Psoas muscle (tissue), 8 donors: ENCODE measurements at places on chromosomes 3 and 15.
A peak's percentile ranks its signal among the peaks of the same experiment; 100 is the strongest.

- H3K4me1 ChIP-seq = peaks cover 22% of the 10 kb centered on the region
- no peak overlapping the region for H3K4me3 ChIP-seq
- no peak overlapping the region for H3K27ac ChIP-seq
- no peak for DNase-seq
Observed at GRCh38 chr3:47961815-47962606, 54.2 kb downstream of the MAP4 start.

GRCh38 chr3:124854009-124854408 lies 33.2 kb downstream of the ITGB5 start:
- peaks cover 7% of the 10 kb centered on the region for H3K4me1 ChIP-seq
- peaks cover 2% of the 10 kb centered on the region for H3K36me3 ChIP-seq
- H3K4me3 ChIP-seq = no peak overlapping the region
- no peaks in the 10 kb centered on the region for H3K27me3 ChIP-seq

DNA sequence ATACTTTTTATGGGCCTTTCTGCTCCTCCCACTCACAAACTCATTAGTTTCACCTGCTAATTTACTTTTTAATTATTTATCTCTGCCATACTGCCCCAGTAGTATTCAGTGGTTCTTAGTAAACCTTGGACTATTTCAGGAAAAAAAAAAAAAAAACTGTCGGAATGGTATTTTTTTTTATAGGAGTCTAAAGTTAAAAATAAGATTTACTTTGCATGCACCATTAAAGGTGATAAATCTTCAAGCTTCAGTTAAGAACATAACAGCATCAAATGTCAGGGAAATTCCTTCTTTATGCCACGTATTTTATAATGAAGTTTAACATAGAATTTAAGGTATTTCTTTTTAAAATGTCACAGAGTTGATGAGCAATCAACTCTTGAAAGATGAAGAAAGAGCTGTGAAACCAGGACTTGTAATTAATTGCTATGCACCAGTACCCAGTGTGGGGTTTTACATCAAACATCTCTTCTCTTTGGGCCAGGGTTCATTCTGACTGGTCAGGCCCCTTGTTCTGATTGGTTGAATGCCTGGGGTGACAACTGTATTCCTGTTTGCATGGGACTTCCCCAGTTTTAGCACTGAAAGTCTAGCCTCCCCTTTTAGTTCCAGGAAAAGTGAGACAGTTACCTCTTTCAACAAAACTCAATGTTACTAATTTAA lies 40.3 kb upstream of the PTPRG start:
- no peak overlapping the region for H3K27ac ChIP-seq
- no peak overlapping the region for H3K4me3 ChIP-seq
- H3K4me1 ChIP-seq = no peaks in the 10 kb centered on the region

DNA sequence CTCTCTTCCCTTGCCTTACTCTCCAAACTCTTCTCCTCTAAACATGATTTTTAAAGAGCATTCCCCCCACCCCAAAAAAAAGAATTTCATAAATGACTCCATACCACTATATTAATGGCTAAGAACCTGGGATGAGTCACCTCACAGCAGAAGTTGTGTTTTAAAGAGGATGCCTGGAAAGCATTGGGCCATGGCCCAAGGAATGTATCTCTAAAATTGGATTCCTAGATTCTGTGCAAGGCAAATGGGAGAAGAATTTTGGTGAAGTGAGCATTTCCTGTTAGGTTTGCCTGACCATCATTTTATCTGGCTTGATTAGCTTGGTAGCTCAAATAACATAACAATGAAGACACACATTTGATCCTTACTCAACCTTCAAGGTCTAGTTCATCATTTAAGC lies 251.4 kb downstream of the NR1D2 start:
- no peak for DNase-seq
- peak overlapping the region; percentile 90 for H3K27ac ChIP-seq
- no peaks in the 10 kb centered on the region for H3K27me3 ChIP-seq

GRCh38 chr3:48784426-48785120 lies 63.1 kb downstream of the PRKAR2A start:
- DNase-seq = no peak
- peak overlapping the region; percentile 14 for H3K4me3 ChIP-seq
- H3K27ac ChIP-seq = peak overlapping the region; percentile 77
- peaks cover 20% of the 10 kb centered on the region for H3K4me1 ChIP-seq

- no peak overlapping the region for H3K4me3 ChIP-seq
- no peaks in the 10 kb centered on the region for H3K27me3 ChIP-seq
- DNase-seq = no peak
Observed at GRCh38 chr3:155807823-155808222, 1.7 kb upstream of the C3orf33 start.

GRCh38 chr3:6326771-6327170 lies 534.1 kb upstream of the GRM7 start:
- H3K27me3 ChIP-seq = no peaks in the 10 kb centered on the region
- no peak overlapping the region for H3K4me3 ChIP-seq

DNA sequence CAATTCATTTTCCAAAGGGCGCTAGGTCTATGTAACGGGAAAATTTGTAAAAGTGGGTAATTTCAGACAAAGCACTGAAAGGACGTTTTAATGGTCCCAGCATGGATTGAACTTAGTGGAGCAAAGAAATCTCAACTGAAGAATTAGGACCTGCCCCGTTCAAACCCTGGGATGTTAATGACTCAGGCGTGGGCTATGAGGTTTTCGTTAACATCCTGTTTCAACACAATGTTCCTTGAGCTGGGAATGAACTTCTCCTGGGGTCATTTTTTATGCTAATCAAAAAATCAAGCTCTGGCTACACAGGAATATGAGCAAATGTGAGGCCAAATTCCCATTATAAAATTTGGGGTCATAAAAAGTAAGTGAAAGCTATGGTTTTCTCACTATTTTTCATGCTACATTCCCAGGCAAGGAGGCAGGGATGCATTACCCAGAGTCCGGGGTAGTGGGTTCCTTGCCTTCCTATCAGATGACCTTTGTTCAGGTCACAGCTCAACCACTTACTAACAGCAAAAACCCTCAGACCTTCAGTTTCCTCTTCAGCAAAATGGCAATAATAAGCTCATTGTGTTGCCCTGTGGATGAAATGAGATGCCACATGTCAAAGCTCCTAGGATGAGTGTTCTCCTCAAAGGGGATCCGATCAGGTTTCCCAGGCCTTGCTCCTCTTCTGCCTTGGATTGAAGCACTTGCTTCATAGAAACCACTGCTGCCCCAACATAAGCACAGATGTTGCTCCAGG lies 271.4 kb downstream of the ARRDC4 start:
- H3K4me1 ChIP-seq = no peaks in the 10 kb centered on the region
- H3K27ac ChIP-seq = no peak overlapping the region
- no peak for DNase-seq

DNA sequence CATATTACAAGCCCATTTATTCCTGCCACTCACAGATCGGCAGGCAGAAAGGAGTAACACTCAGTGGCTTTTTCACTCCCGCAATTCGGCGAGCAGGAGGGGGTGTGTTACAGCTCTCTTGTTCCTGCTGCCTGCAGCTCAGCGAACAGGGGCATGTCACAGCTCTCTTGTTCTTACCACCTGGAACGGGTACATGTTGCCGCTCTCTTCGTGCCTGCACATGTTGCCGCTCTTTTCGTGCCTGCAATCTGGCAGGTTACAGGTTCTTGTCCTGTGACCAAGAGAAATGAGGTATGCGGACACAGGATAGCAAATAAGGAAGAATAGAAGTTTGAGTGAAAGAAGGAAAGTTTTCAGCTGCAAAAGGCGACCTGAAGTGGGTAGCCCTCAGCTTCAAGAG lies 761.4 kb downstream of the NAALADL2 start:
- H3K36me3 ChIP-seq = no peaks in the 10 kb centered on the region
- no peaks in the 10 kb centered on the region for H3K4me1 ChIP-seq
- H3K4me3 ChIP-seq = no peak overlapping the region
- no peak for DNase-seq
- no peak overlapping the region for H3K27ac ChIP-seq

- DNase-seq = peak; percentile 76
- H3K27ac ChIP-seq = peak overlapping the region; percentile 99
- H3K4me3 ChIP-seq = peak overlapping the region; percentile 90
- peaks cover 21% of the 10 kb centered on the region for H3K4me1 ChIP-seq
- no peaks in the 10 kb centered on the region for H3K36me3 ChIP-seq
Observed at GRCh38 chr15:29821416-29822099, 710 bp downstream of the TJP1 start.

- H3K36me3 ChIP-seq = peaks cover 98% of the 10 kb centered on the region
- H3K27ac ChIP-seq = peak overlapping the region; percentile 91
- peak; percentile 74 for DNase-seq
- H3K27me3 ChIP-seq = no peaks in the 10 kb centered on the region
- H3K4me3 ChIP-seq = no peak overlapping the region
- H3K4me1 ChIP-seq = peaks cover 50% of the 10 kb centered on the region
Observed at GRCh38 chr15:72203507-72203837, 5.9 kb upstream of the GRAMD2A start.

DNA sequence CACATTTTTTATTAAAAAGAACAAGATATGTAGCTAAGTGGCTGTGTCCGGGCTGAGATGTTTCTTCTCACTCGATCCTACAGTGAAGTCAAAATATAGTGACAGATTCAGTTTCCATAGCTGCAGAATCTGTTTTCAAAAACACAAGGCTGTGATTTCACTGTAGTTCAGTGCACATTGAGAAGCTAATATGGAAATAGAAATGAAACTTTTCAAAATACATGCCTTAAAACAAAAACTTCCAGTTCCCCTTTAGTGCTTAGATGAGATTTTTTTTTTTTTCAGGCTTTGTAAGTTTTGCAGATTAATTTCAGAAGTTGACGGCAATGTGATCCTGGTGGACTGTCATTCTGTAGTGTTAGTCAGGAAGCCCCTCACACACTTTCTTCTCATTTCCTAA lies 23.8 kb upstream of the TRAK1 start:
- H3K36me3 ChIP-seq = no peaks in the 10 kb centered on the region
- H3K27me3 ChIP-seq = no peaks in the 10 kb centered on the region
- peak overlapping the region; percentile 94 for H3K27ac ChIP-seq
- H3K4me1 ChIP-seq = peaks cover 57% of the 10 kb centered on the region

DNA sequence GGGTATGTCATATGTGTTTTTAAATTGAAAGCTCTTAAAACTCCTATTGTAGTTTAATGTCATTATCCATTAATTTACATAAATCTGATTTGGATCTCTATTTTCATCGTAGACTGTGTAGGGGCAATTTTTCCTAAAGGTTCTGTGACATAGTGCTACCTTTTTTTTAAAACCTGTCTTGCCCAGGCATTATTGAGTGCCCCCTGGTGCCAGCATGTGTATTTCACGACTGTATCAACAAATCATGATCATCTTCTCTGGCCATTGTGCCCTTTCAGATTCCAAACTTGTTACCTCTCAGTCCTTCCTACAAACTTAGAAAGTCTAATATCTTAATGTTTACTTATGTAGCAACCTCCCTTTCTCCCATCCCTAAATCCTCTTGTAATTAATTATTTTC lies 97.2 kb upstream of the FLNB start:
- H3K4me1 ChIP-seq = no peaks in the 10 kb centered on the region
- peaks cover 87% of the 10 kb centered on the region for H3K36me3 ChIP-seq
- DNase-seq = no peak

DNA sequence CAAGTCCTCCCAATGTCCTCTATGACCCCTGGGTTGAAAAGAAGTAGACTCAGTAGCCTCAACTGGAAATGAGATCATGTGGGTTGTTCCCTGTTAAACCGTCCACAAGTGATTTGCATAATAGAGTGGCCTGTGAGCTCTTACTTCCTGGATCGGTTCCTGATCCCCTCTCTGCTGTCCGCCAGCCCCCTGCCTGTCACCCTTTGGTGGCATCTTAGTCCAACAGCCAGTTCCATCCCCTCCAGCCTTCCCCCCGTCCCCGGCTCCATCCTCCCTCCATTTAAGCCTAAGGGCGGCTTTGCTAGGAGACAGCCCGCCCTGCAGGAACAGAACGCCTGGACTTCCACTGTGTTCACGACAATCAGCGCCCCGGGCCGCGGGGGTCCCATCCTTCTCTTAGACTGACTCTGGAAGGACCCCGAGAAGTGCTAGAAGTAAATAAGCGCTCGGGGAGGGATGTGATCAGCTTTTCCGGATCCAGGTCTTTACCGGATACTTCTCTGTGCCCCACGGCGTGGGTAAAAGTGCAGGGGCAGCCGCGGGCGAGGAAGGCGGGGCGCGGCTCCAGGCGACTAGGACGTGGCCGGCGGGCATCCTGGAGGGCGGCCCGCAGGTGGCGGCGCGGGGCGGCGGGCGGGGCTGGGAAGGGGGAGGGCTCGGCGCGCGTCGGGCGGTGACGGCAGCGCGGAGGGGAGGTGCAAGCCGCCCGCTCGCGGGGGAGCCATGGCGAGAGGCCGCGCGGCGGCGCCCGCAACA lies 51.2 kb upstream of the ULK4 start:
- peak; percentile 78 for DNase-seq
- H3K27ac ChIP-seq = peak overlapping the region; percentile 79
- H3K27me3 ChIP-seq = no peaks in the 10 kb centered on the region
- peak overlapping the region; percentile 95 for H3K4me3 ChIP-seq
- no peaks in the 10 kb centered on the region for H3K36me3 ChIP-seq
- H3K4me1 ChIP-seq = peaks cover 16% of the 10 kb centered on the region

DNA sequence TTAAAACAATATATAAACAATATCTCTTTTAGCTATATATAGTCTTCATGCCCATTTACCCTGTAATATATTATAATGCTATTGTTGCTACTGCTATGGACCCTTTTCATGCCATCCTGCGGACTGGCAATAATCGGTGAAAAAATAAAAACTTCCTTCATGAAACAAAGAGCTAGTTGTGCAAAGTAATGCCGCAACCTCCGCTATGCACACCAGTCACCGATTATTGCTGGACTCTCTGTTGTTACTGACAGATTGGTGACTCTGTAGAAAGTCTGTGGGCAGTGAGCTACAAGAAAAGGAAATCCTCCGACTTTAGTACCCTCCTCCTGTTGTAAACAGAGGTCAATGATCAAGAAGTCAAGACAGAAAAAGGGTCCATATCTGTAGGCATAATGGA lies 17.9 kb upstream of the ICE2 start:
- peaks cover 10% of the 10 kb centered on the region for H3K36me3 ChIP-seq
- no peaks in the 10 kb centered on the region for H3K4me1 ChIP-seq
- H3K4me3 ChIP-seq = no peak overlapping the region
- no peak for DNase-seq
- H3K27me3 ChIP-seq = no peaks in the 10 kb centered on the region
- H3K27ac ChIP-seq = no peak overlapping the region

DNA sequence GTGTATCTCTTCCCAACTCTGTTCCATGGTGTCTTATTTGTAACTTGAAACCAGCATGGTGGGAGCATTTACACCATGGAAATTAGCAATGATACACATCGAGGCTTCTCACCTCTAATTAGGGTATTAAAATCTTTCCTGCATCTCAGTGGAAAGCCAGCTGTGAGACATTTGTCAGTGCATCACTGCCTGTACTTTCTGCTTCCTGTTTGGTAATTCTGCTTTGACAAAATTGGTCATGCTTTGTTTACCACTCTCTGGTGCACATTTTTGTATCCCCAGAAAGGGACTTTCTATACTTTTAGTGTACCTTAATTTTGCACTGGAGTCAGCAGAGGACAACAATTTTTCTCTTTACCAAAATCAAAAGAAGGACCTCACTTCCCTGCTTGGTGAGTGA lies 402.1 kb downstream of the PDCD6IP start:
- H3K4me1 ChIP-seq = no peaks in the 10 kb centered on the region
- no peaks in the 10 kb centered on the region for H3K36me3 ChIP-seq
- H3K27ac ChIP-seq = no peak overlapping the region
